ENCODE measurements at places on chromosomes 2 and 18. TPM values are rescaled to one million over a fixed set of nuclear protein-coding genes. Genes with fewer than 3 reads are reported as not detected.

GRCh38 chr18:7941533-7941932 is 374.4 kb downstream of the PTPRM start:
- no peak for DNase-seq

DNA sequence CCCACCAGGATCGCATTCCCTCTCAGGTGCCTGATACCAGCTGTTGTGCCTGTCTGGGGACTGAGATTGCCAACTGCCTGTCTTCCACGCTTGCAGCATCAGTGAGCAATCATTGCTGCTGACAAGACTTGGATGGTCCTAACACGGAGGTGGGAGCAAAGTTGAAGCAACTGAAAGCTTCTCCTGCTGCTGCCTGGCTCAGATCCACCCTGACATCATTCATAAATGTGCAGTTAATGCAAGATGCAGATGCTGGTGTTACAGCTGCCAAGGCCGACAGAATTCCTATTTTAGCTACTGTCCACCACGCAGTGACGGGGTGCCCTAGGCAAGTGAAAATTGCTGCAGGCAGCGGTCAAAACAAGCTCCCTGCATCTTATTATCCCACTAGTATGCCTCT is 131.4 kb downstream of the VWC2L start:
- no peak for DNase-seq

- no peak for DNase-seq
Observed at GRCh38 chr2:239566995-239567568, 166.3 kb upstream of the HDAC4 start.

DNA sequence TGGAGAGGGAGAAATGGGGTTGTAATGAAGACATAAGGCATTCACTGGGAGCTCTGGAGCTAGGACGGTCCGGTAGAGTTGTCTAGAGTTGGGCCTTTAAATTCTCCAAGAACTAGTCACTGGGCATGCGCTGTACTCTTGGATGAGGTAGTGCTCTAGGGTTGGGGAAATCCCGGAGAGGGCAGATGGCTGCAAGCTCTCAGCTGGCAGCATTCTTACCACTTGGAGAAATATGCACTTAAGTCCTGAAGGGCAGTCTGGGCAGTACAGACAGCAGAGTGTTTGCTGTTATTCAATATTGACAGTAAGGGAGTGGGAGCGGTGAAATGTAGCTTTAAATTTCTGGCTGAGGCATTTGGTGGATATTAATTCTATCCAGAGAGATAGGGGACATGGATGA is 214.6 kb downstream of the RDH14 start:
- peak; percentile 36 for DNase-seq

The MRPS9 gene
- 34.5 TPM for total RNA-seq
